ENCODE measurements at places on chromosomes 11 and 22. TPM values are rescaled to one million over a fixed set of nuclear protein-coding genes. Genes with fewer than 3 reads are reported as not detected.

Gene ANKRD42
- 10.5 TPM for total RNA-seq

DNA sequence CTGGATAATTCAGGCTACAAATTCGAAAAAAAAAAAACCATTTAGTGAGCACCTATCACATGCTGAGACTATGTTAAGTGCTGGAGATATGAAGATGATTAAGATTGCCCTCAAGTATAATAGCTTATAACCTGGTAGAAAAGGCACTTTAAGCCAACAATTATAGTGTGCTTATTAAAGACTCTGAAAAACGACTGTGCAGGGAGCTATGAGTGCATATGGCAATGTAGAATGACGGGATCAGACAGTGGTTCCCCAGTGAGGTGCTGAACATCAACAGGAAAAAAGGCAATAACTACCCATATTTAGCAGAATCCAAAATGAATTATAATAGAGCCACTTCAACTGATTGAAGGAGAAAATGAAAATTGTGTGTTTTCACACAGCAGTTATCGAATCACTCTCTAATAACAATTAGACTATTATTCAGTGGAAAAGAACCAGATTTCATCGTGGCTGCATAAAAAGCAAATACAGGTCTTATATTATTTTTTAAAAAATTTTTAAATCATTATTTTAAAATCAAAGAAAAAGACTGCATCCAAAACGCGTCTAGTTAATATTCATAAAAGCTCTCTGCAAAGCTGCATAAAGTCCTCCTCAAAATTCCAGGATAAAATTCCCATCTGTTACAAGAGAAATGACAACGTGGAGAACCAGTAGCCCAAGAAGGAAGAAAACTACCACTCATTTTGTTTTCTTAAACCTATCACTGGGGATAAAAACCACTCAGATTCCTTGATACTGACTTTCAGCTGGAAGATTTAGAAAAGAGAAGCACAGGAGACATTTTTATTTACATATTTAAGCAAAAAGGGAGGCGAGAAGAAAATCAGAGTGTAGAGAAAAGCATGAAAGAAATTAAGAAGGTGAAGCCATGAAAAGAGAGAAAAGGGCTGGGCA, 1.1 kb downstream of the MTMR2 start:
- peak overlapping the region; percentile 99 for H3K27ac ChIP-seq
- peaks cover 12% of the 10 kb centered on the region for H3K27me3 ChIP-seq
- DNase-seq = no peak
- H3K4me3 ChIP-seq = peak overlapping the region; percentile 98
- peaks cover 34% of the 10 kb centered on the region for H3K4me1 ChIP-seq
- peaks cover 11% of the 10 kb centered on the region for H3K36me3 ChIP-seq

DNA sequence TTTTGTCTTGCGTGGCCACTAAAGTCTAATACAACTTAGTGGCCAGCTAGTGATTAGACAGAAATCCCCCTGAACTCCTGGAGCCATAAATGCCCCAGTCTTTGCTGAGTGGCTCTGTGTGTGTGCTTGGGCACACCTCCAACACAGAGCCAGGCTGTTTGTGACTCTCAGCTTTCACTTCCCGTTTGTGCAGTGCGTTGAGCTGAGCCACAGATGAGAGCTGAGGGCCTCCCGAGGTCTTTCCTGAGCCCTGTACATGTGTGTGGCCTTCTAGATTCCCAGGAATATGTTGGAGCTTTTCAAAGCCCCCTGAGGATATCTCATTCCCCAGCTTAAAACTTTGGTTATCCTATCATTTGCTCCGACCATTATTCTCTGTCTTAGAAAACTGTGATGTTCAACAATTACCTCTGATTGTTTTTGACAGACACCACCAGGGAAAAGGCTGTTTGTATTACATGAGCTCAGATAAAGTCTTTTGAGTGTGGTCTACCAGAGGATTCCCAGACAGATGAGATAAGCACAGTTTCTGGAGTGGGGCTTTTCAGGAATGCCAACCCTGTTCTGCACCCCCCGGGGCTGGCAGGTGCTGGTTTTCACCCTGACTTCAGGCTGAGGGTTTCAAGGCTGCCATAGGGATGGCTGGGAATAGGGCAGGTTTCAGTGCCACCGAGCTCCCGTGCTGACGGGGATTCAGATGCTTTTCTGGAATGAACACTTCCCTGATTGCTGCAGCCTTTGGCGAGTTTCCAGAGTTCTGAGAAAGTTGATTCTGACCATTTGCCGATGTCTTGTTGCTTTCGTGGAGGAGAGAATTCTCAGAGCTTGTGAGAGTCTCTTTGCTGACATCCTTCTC, 23.8 kb downstream of the IGHMBP2 start:
- H3K27me3 ChIP-seq = no peaks in the 10 kb centered on the region
- no peaks in the 10 kb centered on the region for H3K4me1 ChIP-seq
- DNase-seq = peak; percentile 2
- peaks cover 42% of the 10 kb centered on the region for H3K36me3 ChIP-seq
- no peak overlapping the region for H3K4me3 ChIP-seq
- H3K27ac ChIP-seq = no peak overlapping the region

DNA sequence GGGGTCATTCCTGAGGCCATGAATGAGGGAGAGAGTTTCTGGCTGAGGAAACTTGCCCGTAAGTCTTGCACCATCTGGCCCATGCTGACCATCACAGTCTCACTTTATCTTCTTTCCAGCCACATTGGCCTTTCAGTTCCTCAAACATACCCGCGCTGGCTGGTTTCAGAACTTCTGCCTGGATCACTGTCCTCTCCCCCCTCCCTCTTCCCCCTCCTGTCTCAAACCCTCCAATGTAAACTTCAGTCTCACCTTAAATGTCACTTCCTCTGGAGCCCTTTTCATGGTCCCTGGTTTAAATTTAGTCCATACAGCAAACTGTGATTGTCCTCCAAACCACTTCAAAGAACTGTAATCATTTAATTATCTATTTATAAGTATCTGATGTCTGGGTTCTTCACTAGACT, 3.7 kb upstream of the TMEM109 start:
- DNase-seq = no peak
- H3K4me3 ChIP-seq = no peak overlapping the region
- H3K4me1 ChIP-seq = peaks cover 38% of the 10 kb centered on the region
- H3K27me3 ChIP-seq = no peaks in the 10 kb centered on the region
- no peaks in the 10 kb centered on the region for H3K36me3 ChIP-seq

GRCh38 chr11:16194566-16194965, 161.8 kb downstream of the SOX6 start:
- no peaks in the 10 kb centered on the region for H3K4me1 ChIP-seq
- DNase-seq = no peak
- H3K36me3 ChIP-seq = no peaks in the 10 kb centered on the region
- no peak overlapping the region for H3K4me3 ChIP-seq

DNA sequence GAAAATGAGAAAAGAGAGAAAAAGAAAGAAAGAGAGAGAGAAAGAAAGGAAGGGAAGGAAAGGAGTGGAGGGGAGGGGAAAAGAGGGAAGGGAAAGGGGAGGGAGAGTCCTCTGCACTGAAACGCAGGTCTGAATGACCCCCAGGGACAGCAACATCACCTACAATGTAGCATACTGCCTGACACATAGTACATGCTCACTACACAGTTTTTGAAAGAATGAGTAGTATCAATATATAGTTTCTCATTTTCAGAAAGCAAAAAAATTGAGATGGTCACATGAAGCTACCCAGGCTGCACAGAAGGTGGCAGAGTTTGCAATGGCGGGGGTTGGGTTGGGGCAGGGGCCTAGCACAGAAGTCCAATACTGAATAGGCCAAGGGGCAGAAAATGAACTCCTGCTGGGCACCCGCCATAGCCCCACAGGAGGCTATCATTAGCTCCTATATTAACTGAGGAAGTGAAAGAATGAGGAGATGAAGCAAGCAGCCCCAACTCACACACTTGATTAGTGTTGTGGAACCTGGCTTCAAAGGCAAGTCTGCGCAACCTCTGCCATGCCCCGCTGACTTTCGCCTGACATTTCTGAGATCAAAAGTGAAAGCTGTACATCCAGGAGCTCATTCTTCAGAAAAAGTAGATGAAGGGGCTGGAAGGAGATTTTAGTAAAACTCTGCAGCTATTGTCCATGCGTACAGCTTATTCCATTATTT, 241.2 kb upstream of the SYN3 start:
- H3K4me3 ChIP-seq = no peak overlapping the region
- no peak overlapping the region for H3K27ac ChIP-seq
- no peaks in the 10 kb centered on the region for H3K27me3 ChIP-seq
- no peaks in the 10 kb centered on the region for H3K36me3 ChIP-seq

Gene MMP7
- total RNA-seq = not detected

Gene RIC8A
- 130 TPM for total RNA-seq

Gene LRP4
- total RNA-seq = 2.6 TPM

DNA sequence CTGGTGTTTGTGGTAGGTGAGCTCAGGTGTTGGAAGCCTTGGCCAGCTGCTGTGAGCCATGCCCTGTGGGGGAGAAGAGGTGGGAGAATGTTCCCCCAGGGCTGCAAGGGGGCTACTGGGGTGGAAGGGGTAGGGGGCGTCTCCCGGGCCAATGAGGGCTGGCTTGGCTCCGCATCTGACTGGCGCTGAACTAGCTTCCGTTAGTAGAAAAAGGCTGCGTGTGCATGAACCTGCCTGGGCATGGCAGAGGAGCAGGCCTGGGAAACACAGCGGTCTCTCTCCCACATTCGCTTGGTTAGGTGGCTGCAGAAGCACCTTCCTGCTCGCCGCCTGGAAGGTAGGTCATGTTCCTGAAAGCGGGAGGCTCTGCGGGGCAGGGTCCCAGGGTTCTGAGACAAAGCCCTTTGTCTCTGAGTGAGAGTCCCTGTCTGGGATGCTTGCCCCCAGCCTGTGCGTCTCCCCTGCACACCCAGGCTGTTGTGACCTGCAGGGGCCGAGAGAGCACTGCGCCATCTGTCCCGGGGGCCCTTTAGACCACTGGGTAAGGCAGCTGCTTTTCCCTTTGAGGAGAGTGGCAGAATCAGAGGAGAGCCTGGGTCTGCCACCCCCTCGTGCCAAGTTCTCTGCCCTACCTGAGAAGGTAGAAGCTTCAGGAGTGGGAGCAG, 178.8 kb downstream of the ST3GAL4 start:
- no peaks in the 10 kb centered on the region for H3K36me3 ChIP-seq
- DNase-seq = no peak
- no peaks in the 10 kb centered on the region for H3K4me1 ChIP-seq

DNA sequence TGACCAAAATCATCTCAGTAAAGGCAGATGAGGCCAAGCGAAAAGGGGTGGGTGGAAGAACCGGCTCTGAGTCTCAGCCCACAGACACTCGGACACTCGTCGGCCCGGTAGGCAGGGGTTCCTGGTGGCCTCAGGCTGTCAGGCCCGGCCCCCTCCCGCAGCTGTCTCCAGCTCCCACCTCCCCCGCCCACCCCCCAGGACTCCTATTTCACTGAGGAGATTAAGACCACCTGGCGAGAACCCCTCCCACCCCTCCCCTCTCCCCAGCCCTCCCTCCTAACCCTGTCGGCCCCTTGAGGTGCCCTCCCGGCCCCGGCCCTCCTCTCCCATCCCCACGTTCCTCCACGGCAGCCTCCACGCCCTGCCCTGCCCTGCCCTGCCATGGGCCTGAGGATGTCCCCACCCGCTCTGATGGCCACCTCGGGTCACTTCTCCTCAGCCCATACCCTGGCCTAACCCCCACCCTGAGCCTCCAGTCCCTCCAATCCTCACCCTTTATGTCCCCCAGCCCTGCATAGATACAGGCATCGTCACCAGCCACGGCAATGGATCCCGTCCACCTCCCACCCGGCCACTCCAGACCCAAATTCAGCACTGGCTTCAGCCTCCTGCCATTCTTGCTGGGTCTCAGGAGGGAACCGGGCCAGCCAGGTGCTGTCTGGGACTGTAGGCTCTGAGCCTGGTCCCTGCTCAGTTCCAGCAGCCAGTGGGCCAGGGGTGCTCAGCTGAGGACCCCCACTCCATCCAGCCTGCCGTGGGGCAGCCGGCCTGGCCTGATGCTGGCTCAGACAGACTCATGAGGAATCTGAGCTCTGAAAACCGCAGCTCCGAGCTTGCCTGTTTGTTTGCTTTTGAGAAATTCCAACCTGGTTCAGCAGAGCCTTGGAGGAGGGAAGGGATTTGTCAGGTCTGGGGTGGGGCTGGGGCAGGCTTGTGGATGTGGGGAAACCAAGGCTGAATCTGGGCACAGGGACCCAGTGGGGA, 9.8 kb upstream of the TBX1 start:
- peaks cover 2% of the 10 kb centered on the region for H3K4me1 ChIP-seq
- H3K27me3 ChIP-seq = peaks cover 14% of the 10 kb centered on the region
- no peak for DNase-seq
- no peak overlapping the region for H3K27ac ChIP-seq
- no peaks in the 10 kb centered on the region for H3K36me3 ChIP-seq
- H3K4me3 ChIP-seq = no peak overlapping the region

GRCh38 chr11:126733685-126734084, 266.9 kb downstream of the KIRREL3 start:
- H3K36me3 ChIP-seq = no peaks in the 10 kb centered on the region
- peaks cover 39% of the 10 kb centered on the region for H3K4me1 ChIP-seq

- peaks cover 5% of the 10 kb centered on the region for H3K4me1 ChIP-seq
- H3K27me3 ChIP-seq = peaks cover 7% of the 10 kb centered on the region
- H3K4me3 ChIP-seq = no peak overlapping the region
- no peak overlapping the region for H3K27ac ChIP-seq
- no peak for DNase-seq
- H3K36me3 ChIP-seq = no peaks in the 10 kb centered on the region
Observed at GRCh38 chr11:8813658-8814057, 97.3 kb upstream of the AKIP1 start.

DNA sequence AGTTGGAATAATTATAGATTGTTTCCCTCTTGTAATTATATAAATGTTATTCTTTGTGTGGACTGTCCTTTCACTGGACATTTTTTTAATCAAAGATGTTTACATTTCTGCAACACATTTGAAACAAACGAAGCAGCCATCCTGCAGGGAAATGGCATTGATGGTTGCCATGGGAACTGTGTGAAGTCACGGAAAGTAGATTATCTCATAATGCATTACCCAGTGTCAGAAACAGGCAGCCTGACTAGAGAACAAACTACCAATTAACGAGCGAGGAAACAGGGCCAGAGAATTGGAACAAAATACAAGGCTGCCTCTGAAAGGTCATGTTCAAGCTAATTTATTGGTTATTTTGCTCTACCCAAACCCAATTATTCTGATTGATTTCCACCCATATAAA, 96.9 kb upstream of the LARGE1 start:
- no peaks in the 10 kb centered on the region for H3K4me1 ChIP-seq
- DNase-seq = no peak
- H3K27me3 ChIP-seq = no peaks in the 10 kb centered on the region
- peaks cover 7% of the 10 kb centered on the region for H3K36me3 ChIP-seq
- no peak overlapping the region for H3K4me3 ChIP-seq

- DNase-seq = no peak
- H3K4me1 ChIP-seq = no peaks in the 10 kb centered on the region
- H3K27ac ChIP-seq = no peak overlapping the region
- no peak overlapping the region for H3K4me3 ChIP-seq
- no peaks in the 10 kb centered on the region for H3K27me3 ChIP-seq
Observed at GRCh38 chr11:37657645-37658044, 1059.6 kb upstream of the RAG2 start.

DNA sequence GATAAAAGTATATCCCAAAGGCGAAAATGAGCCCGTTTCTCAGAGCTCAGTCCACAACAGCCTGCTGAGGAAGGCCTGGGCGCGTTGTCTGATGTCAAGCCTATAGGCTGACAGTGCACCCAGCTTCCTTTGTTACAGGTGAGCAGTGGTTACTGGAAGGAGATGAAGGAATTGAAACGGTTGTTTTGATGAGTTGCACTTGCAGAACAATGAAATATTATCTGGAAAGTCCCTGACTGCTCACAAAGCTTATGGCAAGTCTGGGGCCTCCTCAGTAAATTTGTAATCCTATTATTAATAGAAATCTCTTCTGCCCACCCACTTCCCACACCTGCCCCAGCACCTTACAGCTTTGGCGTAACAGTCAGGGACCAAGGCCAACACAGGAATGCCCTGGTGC, 77.8 kb downstream of the C11orf91 start:
- H3K27me3 ChIP-seq = peaks cover 25% of the 10 kb centered on the region
- H3K4me3 ChIP-seq = no peak overlapping the region
- no peaks in the 10 kb centered on the region for H3K36me3 ChIP-seq
